ENCODE measurements at places on chromosomes 5 and 9.

GRCh38 chr9:133834080-133834976 lies 96.2 kb upstream of the SARDH start:
- DNase-seq = no peak

GRCh38 chr5:144794922-144795321 lies 624.2 kb downstream of the KCTD16 start:
- no peak for DNase-seq

- DNase-seq = peak; percentile 26
Measured at GRCh38 chr5:171797543-171797942, 11.9 kb downstream of the SMIM23 start.

- peak; percentile 84 for DNase-seq
Measured at GRCh38 chr9:105187781-105188180, 56.7 kb upstream of the SLC44A1 start.

DNA sequence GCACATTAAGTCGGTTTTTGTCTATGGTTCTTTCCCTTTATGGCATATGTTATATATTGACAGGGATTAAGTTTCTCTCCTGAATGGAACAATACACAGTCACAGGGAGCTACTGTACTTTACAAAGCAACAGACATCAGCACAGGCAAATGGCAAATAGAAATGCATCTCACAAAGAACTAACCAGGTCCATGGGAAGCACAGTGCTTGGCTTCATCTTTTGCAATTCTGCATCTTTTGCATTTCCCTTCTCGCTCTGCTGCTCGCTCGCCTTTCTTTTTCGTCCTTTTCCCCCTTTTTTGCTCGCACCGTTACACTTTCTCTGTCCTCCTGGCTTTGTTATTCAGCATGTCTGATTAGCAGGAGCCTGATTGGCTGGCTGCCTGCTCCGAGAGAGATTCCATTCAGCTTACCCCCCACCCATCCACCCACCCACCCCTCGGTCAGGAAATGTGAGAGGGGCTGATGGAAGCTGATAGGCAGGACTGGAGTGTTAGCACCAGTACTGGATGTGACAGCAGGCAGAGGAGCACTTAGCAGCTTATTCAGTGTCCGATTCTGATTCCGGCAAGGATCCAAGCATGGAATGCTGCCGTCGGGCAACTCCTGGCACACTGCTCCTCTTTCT lies at the start of gene ADAMTSL1:
ADAMTSL1 (plus strand) TSS at position 502 of the 628 bp plus-strand sequence; CDS start at position 582, 80 bp downstream.
- DNase-seq = no peak

GRCh38 chr5:69343083-69343482 lies 10.5 kb upstream of the CCDC125 start:
- no peak for DNase-seq

GRCh38 chr5:16076657-16077056 lies 102.9 kb downstream of the MARCHF11 start:
- DNase-seq = no peak

DNA sequence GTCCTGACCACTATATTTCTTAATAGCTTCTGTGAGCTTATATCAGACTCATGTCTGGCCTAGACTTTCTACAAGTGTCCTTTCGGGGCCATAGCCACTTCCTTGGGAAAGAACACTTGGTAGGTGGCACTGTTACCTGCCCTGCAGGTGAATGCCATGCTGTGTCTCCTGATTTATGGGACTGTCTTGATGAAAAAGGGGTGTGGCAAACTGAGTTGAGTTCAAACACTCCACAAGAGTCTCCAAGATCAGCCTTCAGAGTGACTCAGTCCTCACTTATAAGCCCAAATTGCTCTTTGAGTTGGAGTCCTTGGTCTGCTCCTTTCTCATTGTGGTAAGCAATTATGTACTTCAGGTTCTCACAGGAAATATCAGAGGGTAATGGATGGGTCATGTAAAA lies 9.9 kb upstream of the ANKHD1 start:
- no peak for DNase-seq

GRCh38 chr5:102986074-102986473 lies 133.9 kb downstream of the GIN1 start:
- no peak for DNase-seq

GRCh38 chr5:61933787-61934626 lies 372.0 kb upstream of the KIF2A start:
- DNase-seq = peak; percentile 56

DNA sequence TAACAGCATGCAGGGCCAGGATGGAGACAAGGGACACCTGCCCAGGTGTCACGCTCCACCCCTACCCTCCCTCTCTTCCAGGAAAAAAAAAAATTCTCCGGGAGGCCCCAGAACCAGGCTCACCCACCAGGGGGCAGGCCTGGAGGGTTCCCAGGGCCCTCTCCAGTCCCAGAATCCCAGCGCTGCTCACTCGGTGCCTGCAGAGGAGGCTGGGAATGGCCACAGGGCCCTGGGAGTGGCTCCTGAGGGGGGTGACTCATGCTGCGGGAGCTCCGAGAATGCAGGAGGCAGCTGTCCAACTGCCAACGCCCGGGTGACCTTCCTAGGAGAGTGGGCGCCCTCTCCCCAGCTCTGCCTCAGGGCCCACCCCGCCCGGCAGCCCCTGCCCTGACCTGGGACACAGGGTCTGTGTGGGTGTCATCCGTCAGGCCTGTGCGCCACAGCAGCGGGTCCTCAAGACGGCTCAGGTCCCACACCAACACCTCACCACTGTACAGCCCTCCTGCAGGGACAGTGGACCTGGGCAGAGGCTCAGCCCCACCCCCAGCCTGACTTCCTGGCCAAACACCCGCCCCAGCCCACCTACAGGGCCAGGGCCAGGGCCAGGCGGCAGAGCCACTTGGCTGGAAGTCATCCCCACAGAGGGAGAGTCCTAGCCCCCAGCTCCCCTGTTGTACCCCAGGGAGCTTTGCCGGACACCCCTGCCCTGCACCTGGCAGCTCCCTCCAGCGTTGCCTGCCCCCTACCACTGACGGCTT lies 21.2 kb downstream of the DYNC2I2 start:
- peak; percentile 61 for DNase-seq

GRCh38 chr5:157172403-157172802 lies 6.3 kb upstream of the GARIN3 start:
- peak; percentile 51 for DNase-seq

GRCh38 chr5:33073881-33074327 lies 362.8 kb downstream of the NPR3 start:
- DNase-seq = no peak

DNA sequence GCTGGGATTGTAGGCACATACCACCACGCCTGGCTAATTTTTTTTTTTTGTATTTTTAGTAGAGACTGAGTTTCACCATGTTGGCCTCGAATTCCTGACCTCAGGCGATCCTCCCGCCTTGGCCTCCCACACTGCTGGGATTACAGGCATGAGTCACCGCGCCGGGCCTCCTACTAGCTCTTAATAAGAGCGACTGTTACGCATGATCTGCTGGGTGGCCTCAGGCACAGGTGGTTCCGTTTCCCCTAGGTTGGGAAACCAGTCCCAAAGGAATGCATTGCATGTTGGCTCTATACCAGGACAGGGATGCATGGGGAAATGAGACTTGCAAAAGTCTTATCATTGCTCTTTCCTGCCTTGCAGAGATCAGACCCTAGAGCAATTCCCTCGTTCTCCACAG lies 184.7 kb upstream of the PPP1R26 start:
- no peak for DNase-seq

DNA sequence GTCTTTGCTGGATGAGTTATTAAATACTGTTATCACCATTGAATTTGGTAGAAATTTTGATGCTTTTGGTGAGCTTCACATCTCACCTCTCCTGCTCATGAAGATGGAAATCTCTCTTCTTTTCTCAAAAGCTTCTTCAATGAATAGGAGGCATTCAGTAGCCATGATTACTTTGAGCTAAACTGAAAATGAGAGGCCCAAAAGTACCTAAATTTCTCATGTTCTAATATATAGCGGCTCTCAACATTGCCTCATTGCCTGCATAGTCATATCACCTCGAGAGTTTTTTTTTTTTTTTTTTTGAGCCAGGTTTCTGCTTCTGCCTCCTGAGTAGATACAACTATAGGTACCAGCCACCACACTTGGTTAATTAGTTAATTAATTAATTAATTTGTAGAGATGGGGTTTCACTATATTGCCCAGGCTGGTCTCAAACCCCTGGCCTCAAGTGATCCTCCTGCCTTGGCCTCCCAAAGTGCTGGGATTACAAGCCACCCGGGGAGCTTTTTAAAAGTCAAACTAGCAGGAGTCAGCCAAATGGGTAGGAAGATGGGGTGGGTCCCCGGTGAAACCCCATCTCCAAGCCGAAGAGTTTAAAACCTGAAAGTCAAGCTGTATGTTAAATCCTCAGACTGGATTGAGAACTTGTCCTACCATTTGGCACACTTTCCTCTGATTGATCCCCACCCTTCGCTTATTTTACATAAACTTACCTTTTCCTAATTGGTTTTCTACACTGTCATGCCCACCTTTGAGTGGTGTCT lies 169.0 kb downstream of the DOCK2 start:
- peak; percentile 40 for DNase-seq

DNA sequence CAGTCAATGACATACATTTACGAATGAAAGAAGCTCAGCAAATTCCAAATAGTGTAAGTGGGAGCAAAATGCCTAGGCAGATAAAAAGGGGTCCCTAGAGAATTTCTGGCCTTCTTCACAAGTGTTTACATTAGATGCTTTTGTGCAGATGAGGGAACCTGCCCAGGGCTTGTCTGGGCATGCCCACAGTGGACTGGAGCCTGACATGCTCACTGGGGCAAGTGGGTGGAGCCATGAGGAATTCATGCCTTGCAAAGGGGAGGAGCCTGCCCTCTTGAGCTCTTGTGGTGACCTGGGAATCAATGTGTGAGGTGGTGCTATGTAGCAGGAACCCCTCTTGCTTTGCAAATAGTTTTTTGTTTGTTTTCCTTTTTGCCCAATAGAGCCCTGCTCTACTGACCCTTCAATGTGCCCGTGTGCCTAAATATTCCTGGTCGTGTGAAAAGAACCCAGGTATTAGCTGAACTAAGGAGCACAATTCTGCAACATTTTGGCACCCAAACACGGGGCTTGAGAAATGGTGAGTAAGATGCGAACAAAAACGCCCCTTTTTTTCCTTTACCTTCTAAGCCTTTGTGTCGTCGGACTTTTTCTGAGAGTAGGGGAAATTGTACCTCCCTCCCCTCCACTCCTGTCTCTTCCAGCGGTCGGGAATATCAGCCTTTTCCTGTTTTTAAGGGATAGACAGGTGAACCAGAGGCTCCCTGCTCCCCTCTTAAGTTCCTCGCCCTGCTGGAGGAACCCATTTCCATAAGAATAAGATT lies 433.8 kb upstream of the CDH9 start:
- DNase-seq = no peak

DNA sequence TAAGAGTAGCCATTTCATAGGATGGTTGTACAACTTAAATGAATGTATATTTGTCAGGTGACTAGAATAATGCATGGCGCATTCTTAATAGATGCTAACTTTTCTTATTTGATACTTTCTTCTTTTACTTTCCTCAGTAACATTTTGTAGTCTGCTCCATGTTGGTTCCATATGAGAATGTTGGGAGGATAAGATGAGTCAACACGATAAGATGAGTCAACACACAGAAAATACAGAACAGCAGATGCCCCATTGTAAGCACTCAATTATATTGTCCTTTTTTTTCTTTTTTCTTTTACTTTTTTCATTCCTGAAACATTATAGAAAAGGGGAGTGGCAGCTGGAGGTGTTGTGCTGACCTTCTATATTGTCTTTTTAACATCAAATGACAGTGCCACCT lies 92.3 kb upstream of the SPATA31C2 start:
- DNase-seq = no peak

DNA sequence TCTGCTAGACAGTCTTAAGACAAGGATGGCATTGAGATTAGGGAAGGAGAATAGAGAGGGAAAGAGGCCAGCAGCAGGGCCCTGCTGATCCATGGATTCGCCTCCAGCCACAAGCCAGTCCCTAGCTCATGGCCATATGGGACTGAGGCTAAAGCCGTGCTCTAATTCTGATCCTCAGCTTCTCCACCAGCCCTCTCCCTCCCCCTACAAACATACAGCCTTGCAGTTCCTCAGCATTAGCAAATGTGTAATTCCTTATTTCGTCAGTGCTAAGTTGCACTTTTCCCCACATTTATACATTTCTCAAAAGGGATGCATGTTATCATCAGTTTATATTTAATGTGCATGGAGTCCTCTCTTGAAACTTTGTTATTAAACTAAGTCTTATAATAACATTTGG lies 34.8 kb downstream of the ZNF462 start:
- DNase-seq = peak; percentile 42

DNA sequence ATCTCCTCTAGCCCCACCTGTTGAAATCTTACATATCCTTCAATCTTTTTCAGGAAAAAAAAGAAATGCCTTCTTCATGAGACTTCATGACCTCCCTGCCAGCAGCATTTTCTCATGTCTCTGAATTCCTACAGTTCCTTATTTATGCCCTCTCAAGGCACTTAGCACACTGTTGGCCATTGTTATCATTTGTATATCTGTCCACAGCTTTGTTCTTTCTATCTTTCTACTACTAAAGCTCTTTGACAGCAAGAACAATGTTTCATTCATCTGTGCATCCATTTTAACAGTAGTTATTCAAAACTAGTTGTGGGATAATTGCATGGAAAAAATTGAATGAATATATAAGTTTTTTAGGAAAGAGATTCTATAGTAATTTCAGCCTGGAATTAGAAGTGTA lies 20.9 kb upstream of the GZMA start:
- DNase-seq = no peak

GRCh38 chr9:113511856-113512761 lies 48.6 kb downstream of the RGS3 start:
- peak; percentile 75 for DNase-seq

DNA sequence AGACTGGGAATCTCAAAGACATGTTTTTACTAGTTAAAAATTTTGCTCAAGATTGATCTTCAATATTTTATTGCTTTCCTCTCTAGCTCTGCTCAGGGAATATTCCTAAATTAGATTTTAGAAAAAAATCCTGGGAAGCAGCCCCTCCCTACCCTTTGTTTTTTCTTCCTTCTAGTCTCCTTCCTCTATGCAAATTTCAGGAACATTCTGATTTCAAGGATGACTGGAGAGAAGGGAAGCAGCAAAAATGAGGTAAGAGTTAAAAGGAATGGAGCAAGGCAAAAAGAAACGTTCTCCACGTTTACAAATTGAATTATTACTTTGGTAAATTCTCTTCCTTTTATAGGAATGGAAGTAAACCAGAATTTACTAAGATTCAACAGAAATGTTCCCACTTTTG lies 493.4 kb upstream of the TUSC1 start:
- DNase-seq = no peak

GRCh38 chr9:70556771-70557170 lies 142.3 kb upstream of the KLF9 start:
- no peak for DNase-seq

- DNase-seq = no peak
Measured at GRCh38 chr5:109315245-109315644, 94.5 kb downstream of the PJA2 start.

GRCh38 chr5:179287631-179288030 lies 57.6 kb downstream of the ADAMTS2 start:
- no peak for DNase-seq

Data from suppressor macrophage treated with lipopolysaccharide for 1 hour (primary cell).